ENCODE measurements at places on chromosomes 6 and 20.

DNA sequence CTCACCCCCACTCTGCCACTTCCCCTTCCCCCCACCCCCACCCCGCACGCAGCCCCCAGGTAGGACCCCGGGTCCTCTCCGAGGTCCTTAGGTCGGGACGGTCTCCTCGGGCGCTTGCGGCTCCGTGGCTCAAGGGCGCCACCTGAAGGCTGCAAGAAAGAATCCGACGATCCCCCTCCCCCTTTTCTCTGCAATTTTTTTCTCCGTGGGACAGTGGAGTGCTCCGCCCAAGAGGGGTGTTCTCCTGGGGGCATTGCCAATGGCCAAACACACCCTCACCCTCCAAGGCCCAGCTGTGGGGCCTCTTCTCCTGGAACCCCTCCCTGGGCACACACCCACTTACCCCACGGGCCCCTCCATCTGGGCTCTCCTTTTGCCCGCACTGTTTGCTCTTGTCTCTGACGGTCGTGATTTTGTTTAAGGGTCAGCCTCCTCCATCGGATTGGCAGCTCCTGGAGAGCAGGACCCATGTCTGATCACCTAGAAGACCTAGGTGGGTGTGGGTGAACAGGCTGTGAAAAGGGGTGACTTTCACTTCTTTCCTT lies 1.1 kb upstream of the TMEM74B start:
- DNase-seq: no peak

- DNase-seq: no peak
These were observed 28.9 kb upstream of the SMIM8 start for GRCh38 chr6:87293526-87293925.

DNA sequence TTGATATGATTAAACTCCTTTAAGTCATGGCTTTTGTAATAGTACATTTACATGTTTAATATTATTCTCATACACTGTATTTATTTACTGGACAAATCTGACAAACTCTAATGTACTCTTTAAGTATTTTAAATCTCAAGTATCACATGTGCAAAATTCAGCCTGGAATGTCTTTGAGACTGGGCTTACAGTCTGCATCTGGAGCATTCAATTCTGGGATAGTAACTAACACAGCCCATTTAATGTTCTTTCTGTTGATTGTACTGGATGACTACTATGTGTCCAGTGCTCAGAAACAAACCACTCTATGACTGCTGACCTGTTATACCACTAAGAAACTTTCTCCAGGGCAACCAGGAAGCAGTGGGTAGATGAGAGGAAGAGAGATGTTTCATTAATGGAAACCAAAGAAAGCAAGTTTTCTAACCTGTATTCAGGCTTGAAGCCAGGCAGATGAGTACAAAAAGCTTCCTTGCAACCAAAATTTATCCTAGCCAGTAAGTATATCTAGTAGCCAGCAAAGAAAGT lies 26.8 kb downstream of the FBXL4 start:
- DNase-seq: no peak

- no peak for DNase-seq
These were observed 387.9 kb downstream of the ADGRB3 start for GRCh38 chr6:69022993-69023392.

DNA sequence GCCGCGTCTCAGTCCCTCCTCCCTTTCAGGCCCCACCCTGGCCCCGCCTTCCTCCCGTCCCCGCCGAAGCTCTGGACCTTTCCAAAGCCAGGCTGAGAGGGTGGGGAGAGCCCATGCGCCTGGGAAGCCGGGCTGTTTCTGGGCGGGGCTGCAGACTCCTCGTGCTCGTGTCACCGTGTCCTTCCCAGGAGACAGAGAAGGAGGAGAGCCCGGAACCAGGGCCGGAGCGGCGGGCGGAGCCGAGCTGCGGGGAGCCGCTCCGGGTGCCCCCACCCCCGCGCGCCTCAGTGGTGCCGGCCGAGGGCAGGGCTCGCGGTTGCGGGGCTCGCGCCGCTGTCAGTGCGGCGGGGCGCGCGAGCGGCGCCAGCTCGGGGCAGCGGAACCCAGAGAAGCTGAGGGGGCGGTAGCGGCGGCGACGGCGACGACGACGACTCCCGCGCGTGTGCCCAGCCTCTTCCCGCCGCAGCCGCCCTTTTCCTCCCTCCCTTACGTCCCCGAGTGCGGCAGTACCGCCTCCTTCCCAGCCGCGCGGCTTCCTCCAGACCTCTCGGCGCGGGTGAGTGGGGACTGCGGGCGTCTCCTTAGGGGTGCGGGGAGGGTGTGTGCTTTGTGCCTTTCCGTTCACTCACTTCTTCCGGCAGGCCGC lies at the start of gene RALY:
RALY (plus strand) TSS at position 336 of the 646 bp plus-strand sequence. CDS start 78,164 bp downstream, outside the sequence.
- DNase-seq: peak; percentile 89

DNA sequence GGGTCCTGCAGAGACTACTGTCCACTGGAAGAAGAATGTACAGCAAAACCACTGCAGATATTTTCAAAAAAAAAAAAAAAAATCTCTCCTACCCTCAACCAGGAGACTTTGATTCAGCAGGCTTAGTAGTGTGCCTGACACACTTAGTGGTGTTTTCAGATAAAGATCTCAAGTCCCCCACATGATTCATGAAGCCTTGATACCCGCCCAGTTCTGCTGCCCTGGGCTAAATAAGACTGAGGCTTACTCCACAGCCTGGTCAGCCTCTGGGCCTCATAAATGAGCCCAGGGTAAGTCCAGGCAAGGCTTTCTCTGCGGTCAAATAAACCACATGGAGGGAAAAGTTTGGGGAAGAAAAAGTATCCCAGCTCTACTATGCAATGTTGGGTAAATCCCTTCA lies 222.1 kb upstream of the ARID1B start:
- no peak for DNase-seq

DNA sequence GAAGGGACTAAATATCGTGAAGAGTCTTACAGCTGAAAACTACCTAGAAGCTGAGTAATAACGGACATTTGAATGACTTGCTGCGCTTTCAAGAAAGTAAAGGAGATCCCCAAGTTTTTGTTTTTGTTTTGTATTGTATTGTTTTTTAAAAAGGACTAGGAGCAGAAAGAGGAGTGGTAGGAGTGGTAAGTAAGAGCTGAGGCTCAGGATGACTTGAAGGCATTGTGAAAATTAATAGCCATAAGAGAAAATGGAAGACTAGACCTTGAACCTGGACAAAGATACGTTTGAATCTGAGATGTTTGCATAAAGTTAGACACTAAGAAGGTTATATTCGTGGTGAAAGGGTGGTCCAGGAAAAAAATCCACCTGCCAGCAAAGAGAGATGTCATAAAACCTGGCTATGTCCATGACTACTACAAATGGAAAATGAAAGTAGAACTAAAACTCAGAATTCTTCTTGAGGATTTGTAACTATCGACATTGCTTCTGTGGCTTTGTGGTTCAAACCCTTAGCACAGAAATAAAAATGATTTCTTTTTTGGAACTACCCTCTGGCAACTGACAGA lies 824.8 kb upstream of the FLRT3 start:
- DNase-seq: no peak

GRCh38 chr6:344816-345340 lies 46.7 kb upstream of the IRF4 start:
- no peak for DNase-seq

Measured in vagina (tissue), 2 donors.